Cardiac ventricle fibroblast (primary cell): ENCODE measurements at places on chromosomes 11 and 22. TPM values are rescaled to one million over a fixed set of nuclear protein-coding genes. Genes with fewer than 3 reads are reported as not detected.

Gene PLAAT3
- total RNA-seq, result 48.2 and 53.7 TPM in 2 replicates

Gene TIMP3
- total RNA-seq, result 121 and 131 TPM in 2 replicates

Gene EMID1
- total RNA-seq, result 0.56 and 1.8 TPM in 2 replicates

Gene LMO2
- total RNA-seq, result 1.4 and 2.4 TPM in 2 replicates

Gene OR51M1
- total RNA-seq, result not detected in 2 replicates

Gene OR52N4
- not detected in 2 replicates for total RNA-seq

Gene TMEM132A
- total RNA-seq, result 15.1 and 16.9 TPM in 2 replicates
